ENCODE measurements at places on chromosomes 2 and 18. TPM values are rescaled to one million over a fixed set of nuclear protein-coding genes. Genes with fewer than 3 reads are reported as not detected.

Gene ESPNL
- total RNA-seq, result 0.35 TPM

Gene CABYR
- 6.1 TPM for total RNA-seq

Gene MEP1B
- total RNA-seq, result not detected

Gene FBXO15
- 1.8 TPM for total RNA-seq

Gene SERPINB10
- not detected for total RNA-seq

GRCh38 chr2:99468155-99468554, 21.7 kb downstream of the REV1 start:
- H3K4me1 ChIP-seq, result peaks cover 8% of the 10 kb centered on the region
- H3K27ac ChIP-seq, result no peak overlapping the region
- H3K36me3 ChIP-seq, result no peaks in the 10 kb centered on the region
- no peaks in the 10 kb centered on the region for H3K27me3 ChIP-seq
- no peak for DNase-seq

DNA sequence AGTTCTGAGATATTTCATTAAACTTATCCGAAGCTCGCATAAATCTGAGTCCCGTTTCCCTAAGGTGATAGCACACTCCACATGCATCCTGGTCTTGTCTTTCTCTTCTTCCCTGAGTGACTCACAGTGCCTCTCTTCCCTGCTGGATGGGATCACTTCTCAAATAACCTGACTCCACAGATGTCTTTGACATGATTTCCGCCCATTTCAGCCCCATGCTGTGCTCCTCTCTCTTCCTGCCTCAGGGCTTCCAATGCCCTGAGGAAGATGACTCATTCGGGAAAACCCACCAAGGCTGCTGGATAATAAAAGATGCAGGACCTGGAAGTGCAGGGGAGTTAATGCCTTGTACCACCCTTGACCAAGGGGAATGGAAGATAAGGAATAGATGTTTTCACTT, 441.7 kb upstream of the SOX11 start:
- DNase-seq, result no peak
- H3K4me1 ChIP-seq, result no peaks in the 10 kb centered on the region
- no peak overlapping the region for H3K27ac ChIP-seq
- no peaks in the 10 kb centered on the region for H3K27me3 ChIP-seq
- H3K4me3 ChIP-seq, result no peak overlapping the region

DNA sequence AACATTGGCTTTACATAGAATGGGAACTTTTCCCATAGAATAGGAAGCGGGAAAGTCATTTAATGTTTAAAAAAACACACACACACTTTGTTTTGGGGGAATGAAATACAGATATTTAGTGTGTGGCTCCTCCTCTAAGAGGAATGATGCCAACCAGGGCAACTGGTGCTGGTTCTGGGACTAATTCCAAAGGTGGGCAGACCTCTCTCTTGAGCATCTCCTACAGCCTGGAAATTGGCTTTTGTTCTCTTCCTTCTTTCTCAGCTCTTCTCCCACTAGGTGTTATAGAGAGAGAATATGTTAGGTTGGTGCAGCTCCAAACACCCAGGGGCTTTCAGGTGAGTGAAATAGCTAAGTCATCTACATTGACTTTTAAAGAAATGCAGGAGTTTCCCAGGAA, 190.1 kb downstream of the RAD51AP2 start:
- DNase-seq, result no peak
- H3K4me1 ChIP-seq, result no peaks in the 10 kb centered on the region
- no peak overlapping the region for H3K27ac ChIP-seq
- no peaks in the 10 kb centered on the region for H3K27me3 ChIP-seq
- no peaks in the 10 kb centered on the region for H3K36me3 ChIP-seq

- no peak overlapping the region for H3K4me3 ChIP-seq
- no peaks in the 10 kb centered on the region for H3K4me1 ChIP-seq
- no peak overlapping the region for H3K27ac ChIP-seq
- no peaks in the 10 kb centered on the region for H3K36me3 ChIP-seq
Measured at GRCh38 chr18:57164401-57164800, 17.5 kb downstream of the BOD1L2 start.

GRCh38 chr2:10210336-10210735, 87.8 kb downstream of the RRM2 start:
- H3K27ac ChIP-seq, result no peak overlapping the region
- H3K4me1 ChIP-seq, result no peaks in the 10 kb centered on the region
- H3K36me3 ChIP-seq, result no peaks in the 10 kb centered on the region
- no peak for DNase-seq

DNA sequence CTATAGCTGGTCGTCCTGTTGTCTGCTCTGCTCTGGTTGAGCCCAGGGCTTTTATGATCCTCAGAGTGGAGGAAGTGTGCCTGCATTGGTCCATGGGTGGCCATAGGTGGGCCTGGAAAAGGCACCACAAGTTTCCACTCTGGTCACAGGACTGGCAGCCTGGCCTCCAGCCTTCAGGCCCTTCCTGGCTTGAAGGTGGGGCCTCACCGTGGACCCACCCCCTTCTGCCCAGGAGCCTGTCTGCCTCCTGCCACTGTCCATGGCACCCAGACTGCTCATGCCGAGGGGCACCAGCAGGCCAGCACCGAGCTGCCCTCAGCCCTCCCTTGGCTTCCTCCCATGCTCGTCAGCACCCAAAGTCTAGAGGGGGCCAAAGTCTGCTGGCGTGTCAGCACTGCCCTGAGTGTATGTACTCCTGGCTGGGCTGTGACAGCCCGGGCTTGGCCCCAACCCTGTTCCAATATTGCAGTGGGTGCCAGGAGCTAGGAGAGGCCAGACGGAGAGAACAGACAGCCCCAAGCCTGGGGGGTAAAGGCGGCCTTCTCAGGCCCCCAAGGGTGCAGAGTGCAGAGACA, 529.4 kb downstream of the DCC start:
- DNase-seq, result no peak
- no peaks in the 10 kb centered on the region for H3K36me3 ChIP-seq
- H3K4me3 ChIP-seq, result no peak overlapping the region
- H3K4me1 ChIP-seq, result no peaks in the 10 kb centered on the region
- H3K27ac ChIP-seq, result no peak overlapping the region

GRCh38 chr2:106316915-106317314, 122.8 kb upstream of the UXS1 start:
- H3K36me3 ChIP-seq, result no peaks in the 10 kb centered on the region
- H3K4me3 ChIP-seq, result no peak overlapping the region
- no peak overlapping the region for H3K27ac ChIP-seq
- no peak for DNase-seq
- H3K4me1 ChIP-seq, result no peaks in the 10 kb centered on the region

DNA sequence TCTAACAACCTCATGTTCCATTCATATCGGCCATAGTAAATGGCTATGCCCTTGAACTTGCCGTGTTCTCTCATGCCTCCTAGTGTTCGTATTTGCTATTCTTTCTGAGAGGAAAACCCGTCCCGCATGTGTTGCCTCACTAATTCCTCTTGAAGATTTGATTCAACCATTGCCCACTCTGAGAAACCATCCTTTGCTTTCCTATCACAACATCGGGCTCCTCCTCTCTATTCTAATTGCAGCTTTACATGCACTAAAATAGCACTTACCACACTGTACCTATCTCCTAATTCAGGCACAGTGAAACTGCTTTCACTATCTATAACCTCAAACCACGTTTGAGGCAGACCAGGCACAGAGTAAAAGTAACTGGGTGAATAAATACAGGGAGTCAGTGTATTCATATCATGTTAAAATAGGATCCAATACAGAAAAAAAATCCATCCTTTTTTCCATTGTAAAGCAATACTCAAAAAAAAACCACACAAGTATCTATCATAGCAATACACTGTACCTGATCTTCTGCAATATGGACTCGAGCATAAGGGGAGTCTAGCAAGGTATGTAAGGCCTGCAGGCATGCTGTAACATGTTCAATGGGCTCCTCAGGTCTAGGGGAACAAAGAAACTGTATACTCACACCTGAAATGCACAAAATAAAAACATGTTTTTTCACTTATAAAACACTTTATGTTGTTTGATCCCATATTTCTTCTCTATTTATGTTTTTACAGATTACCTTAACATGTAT, 39.0 kb upstream of the STRN start:
- no peak for DNase-seq
- H3K4me1 ChIP-seq, result no peaks in the 10 kb centered on the region
- peaks cover 20% of the 10 kb centered on the region for H3K36me3 ChIP-seq
- no peaks in the 10 kb centered on the region for H3K27me3 ChIP-seq
- no peak overlapping the region for H3K4me3 ChIP-seq
- no peak overlapping the region for H3K27ac ChIP-seq

DNA sequence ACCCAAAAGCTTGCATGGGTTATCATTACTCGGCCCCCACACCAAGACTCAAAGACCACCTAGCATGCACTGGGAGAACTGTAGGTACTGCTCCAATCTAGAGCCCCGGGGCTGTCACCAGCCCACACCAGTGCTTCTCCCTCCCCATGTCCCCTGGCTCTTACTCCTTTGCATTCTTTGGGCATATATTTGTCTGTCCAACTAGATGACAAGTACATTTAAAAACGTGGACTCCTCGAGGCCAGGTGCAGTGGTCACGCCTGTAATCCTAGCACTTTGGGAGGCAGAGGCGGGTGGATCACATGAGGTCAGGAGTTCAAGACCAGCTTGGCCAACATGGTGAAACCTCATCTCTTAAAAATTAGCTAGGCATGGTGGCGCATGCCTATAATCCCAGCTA, 7.8 kb downstream of the AFG3L2 start:
- no peak for DNase-seq
- H3K4me3 ChIP-seq, result no peak overlapping the region
- H3K36me3 ChIP-seq, result peaks cover 24% of the 10 kb centered on the region
- H3K27ac ChIP-seq, result no peak overlapping the region
- H3K4me1 ChIP-seq, result no peaks in the 10 kb centered on the region

GRCh38 chr2:235102896-235103295, 151.1 kb downstream of the SH3BP4 start:
- H3K4me1 ChIP-seq, result no peaks in the 10 kb centered on the region
- H3K27ac ChIP-seq, result no peak overlapping the region
- H3K36me3 ChIP-seq, result no peaks in the 10 kb centered on the region

GRCh38 chr2:27320958-27321543, 1.8 kb downstream of the MPV17 start:
- H3K4me3 ChIP-seq, result no peak overlapping the region
- no peaks in the 10 kb centered on the region for H3K36me3 ChIP-seq
- no peak overlapping the region for H3K27ac ChIP-seq
- no peak for DNase-seq
- peaks cover 24% of the 10 kb centered on the region for H3K4me1 ChIP-seq
- no peaks in the 10 kb centered on the region for H3K27me3 ChIP-seq

DNA sequence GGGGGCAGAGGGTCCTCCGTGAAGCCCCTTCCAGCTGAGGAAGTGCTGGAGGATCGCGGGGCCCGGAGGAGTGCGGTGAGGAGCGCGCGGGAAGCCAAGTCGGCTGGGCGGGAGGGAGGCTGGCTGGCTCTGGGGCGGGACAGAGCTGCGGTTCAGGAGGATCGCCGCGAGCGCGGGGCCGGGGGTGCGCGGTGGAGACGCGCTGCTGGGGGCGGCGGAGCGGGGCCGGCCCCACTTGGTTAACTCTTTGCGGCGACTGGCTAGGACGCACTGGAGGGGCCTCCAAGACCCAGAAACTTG, 464 bp downstream of the CYBRD1 start:
- no peaks in the 10 kb centered on the region for H3K36me3 ChIP-seq
- peak overlapping the region; percentile 98 for H3K4me3 ChIP-seq
- H3K27me3 ChIP-seq, result no peaks in the 10 kb centered on the region
- peaks cover 40% of the 10 kb centered on the region for H3K4me1 ChIP-seq

DNA sequence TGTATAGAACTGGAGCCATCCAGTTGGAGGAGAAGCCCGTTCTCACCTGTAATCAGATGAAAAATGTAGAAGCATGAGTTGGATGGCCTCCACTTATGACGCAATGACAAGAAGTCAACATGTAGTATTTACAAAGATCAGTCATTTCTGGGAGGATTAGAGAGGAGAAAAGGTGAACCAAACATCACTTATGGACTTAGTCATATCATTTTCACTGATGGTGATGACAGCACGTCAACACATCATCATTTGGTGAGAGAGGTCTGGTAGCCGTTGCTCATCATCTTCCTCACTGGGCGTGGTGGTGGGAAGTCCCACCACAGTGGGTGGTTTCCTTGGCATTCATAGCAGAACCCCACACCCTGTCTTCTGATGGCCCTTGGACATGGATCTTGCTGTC, 264.2 kb upstream of the EPAS1 start:
- peaks cover 46% of the 10 kb centered on the region for H3K4me1 ChIP-seq
- H3K27me3 ChIP-seq, result no peaks in the 10 kb centered on the region

DNA sequence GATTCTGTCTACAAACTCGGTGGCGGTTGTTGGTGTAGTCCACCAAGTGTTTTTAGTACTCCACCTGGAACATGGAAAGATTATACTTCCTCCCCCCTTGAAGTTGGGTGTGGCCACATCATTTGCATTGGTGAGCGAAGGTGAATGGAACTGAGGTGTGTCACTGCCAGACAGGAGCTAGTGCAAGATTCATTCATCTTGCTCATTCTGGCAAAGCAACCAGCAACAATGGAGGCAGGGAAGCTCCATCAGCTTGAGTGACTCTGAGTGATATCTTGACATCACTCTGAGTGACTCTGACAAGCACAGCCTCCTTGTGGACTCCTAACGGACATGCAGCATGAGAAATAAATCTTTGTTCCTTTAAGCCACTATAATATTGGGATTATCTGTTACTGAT, 54.7 kb upstream of the SLC1A4 start:
- no peak overlapping the region for H3K4me3 ChIP-seq
- no peak for DNase-seq
- no peaks in the 10 kb centered on the region for H3K36me3 ChIP-seq
- H3K27me3 ChIP-seq, result no peaks in the 10 kb centered on the region
- H3K4me1 ChIP-seq, result no peaks in the 10 kb centered on the region

DNA sequence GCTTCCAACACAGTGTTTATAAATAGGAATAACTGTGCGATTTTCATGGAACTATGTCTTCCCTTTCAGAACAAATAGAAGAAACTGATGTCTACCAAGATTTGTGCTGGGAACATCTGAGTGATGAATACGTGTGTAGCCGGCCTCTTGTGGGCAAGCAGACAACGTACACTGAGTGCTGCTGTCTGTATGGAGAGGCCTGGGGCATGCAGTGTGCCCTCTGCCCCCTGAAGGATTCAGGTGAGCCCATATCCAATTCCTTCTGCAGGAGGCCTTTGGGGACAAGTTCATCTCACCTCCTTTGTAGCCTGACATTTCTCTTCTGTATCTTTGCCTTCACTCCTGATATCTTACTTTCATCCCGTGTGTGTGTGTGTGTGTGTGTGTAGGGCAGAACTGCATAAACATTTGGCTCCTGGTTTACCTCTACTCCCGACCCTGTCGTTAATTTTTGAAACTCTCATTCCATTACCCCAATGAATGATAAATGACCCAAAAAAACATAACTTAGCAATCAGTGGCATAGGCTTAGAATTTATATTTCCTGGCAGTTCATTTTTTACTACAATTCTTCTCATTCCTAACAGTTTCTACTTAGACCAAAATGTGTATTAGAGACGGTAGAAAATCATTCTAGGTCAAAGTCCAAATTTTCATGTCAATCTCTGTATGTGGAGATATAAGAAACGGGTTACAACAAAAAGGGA, 111.0 kb upstream of the RASGRP3 start:
- no peak overlapping the region for H3K4me3 ChIP-seq
- peaks cover 30% of the 10 kb centered on the region for H3K36me3 ChIP-seq
- H3K27me3 ChIP-seq, result no peaks in the 10 kb centered on the region
- H3K4me1 ChIP-seq, result peaks cover 22% of the 10 kb centered on the region
- H3K27ac ChIP-seq, result peak overlapping the region; percentile 83

All from thoracic aorta (tissue), 2 donors.